Activated CD4-positive, alpha-beta T cell treated with anti-CD3 and anti-CD28 coated beads, Interleukin-2, Interleukin-6, amounts not matched to agents 100 ng/mL and 50 ng/mL, durations not matched to agents 16 hours and 8 hours (primary cell): ENCODE measurements at places on chromosomes 1 and 21.

- DNase-seq: no peak
These were observed 65.4 kb downstream of the TIAM1 start for GRCh38 chr21:31278511-31279130.

DNA sequence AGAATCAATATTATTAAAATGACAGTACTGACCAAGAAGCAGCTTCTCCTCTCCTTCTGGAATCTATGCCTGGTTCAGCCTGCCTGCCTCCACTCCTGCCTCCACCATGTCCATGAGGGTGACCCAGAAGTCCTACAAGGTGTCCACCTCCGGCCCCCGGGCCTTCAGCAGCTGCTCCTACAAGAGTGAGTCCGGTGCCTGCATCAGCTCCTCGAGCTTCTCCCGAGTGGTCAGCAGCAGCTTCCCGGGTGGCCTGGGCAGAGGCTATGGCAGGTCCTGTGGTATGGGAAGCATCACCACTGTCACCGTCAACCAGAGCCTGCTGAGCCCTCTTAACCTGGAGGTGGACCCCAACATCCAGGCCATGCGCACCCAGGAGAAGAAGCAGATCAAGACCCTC lies 822.4 kb upstream of the NEGR1 start:
- no peak for DNase-seq

DNA sequence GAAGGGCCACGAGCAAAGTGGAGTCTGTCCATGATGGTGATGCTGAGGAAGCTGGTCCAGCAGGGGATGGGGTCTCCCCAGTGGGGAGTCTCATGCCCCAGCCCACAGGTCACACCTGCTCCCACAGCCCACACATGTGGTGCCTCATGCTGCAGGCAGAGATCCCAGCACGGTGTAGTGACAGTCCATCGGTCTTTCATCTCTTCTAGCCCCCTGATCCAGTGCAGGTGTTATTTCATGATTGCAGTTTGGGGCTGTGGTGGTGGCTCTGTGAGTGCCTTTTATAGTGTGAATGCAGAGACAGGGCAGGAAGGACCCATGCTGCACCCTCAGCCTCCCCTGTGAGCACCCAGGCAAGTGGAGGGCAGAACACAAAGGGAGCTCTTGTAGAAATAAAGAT lies 45.0 kb downstream of the UBASH3A start:
- DNase-seq: no peak

DNA sequence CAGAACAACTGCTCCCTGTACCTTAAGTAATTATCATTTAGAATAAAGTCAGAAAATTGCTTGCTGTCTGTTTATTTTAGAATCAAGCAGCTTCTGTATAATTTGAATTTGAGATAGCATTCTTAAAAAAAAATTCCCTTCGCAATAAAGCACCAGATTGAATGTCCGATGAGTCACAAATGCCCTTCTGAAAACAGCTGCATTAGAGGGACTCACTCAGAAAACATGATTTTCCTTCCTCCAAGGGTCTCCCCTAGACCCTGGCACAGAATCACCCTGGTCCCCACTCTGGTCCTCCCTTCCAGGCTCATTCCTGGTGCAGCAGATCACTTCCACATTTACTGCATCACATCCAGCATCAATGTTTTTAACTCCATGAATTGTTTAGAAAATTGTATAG lies 471.1 kb upstream of the VAMP3 start:
- DNase-seq: no peak

- DNase-seq: no peak
These were observed 5.0 kb downstream of the COG2 start for GRCh38 chr1:230647321-230647720.

- no peak for DNase-seq
These were observed 120.6 kb downstream of the FCRL5 start for GRCh38 chr1:157431751-157432150.

- DNase-seq: no peak
These were observed 7.9 kb downstream of the LEFTY2 start for GRCh38 chr1:225933072-225933471.

GRCh38 chr1:245463392-245464165 lies 308.8 kb downstream of the KIF26B start:
- no peak for DNase-seq

DNA sequence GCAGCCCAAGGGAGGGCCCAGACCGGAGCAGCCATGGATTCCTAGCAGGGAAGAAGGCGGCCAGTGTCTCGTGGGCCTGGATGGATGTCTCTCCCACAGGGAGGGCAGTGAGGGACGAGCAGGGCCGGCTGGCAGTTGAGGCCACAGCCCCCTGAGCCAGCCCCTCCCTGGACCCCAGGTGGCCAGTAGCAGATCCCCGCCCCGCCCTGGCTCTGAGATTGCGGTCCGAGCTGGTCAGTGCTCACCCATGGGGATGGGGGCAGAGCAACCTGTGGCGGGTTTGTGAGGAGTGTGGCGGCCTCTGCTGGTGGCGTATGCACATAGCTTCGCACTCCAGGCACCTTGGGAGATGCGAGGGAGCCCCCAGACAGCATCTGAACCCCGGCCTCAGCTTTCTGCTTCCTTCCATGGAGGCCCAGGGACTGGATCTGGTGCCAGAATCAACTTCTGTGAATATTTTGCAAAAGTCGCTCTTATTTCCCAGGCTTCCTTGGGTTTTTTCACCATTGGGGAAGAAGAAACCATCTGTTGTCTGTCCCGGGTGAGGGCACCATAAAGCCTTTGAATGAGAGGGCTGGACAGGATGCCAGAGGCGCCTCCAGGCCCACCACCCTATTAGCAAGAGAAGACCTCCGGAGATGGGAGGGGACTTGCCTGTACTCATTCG lies 8.4 kb upstream of the KCNN3 start:
- DNase-seq: peak; percentile 78

DNA sequence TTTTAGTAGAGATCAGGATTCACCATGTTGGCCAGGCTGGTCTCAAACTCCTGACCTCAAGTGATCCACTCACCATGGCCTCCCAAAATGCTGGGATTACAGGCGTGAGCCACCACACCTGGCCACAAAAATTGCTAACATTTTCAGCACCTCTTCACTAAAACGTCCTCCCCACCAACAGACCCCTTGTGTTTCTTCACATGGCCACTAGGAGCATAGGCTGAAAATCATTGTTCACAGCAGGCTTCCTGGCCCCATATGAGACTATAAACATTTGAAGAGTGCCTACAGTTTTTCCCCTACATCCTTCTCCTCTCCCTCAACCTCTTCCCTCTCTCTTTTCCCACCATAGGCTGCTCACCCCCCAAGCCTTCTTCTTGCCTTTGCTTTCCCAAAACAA lies 28.0 kb upstream of the SFPQ start:
- peak; percentile 39 for DNase-seq

DNA sequence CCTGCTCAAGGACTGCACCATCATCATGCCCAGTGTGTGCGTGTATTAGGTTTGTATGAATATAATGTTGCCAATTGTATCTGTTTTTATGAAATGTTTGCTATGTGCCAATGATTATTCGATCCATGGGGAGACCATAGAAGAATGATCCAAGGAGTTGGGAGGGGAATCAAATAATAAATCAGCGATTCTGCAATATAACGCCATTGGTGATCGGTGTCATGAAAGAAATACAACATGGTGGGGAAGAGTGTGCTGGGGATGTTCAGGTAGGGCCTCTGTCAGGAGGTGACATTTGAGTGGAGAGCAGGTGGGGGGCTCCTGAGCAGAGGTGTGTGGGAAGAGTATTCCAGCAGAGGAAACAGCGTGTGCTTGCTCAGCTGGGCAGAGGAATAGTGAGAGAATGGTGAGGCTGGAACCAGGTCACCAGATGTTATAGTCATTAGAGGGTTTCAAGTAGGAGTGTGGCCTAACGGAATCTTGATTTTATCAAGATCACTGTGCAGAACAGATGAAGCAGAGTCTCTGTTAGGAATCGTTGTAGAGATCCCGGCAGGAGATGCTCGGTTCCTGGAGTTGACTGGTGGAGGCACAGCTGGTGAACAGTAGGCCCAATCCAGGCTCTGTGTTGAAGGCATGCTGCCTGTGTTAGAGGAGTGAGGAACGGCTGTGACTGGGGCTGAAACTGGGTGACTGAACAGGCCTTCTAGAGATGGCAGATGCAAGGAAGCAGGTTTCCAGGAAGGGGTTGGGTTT lies 2.9 kb upstream of the ZNF496 start:
- no peak for DNase-seq

DNA sequence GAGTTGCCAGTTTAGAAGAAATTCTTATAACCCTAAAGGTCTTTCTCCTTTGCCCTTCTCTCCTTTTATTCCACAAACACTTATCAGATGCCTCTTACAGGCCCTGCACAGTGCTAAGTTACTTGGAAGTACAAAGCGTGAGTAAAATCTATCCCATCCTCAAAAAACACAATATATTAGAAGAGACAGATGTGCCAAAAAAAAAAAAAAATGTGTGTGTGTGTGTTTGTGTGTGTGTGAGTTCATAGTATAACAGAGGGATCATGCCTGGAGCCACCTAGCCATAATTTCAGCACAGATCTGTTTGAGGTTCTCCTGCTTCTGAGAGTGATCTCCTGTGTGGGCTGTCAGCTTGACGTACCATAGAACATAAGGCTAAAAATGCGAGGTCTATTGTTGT lies 5.0 kb downstream of the FAM20B start:
- DNase-seq: no peak

DNA sequence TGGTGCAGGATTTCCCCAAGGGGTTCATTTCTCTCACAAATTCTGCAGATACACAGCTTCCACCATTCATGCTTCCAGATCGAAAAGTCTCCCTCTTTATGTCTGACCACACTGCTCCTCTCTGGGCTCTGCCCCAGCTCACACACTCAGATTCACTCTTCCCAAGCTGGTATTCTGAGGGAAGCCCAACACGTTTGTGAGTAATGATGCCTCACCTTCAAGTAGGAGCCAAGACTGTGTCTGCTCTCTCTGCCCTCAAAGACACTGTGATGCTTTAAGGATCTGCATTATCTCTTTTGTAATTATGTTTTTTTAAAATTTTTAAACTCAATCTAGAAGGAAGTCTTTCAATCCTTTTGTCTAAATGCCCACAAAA lies 19.8 kb downstream of the PRAMEF11 start:
- DNase-seq: no peak

DNA sequence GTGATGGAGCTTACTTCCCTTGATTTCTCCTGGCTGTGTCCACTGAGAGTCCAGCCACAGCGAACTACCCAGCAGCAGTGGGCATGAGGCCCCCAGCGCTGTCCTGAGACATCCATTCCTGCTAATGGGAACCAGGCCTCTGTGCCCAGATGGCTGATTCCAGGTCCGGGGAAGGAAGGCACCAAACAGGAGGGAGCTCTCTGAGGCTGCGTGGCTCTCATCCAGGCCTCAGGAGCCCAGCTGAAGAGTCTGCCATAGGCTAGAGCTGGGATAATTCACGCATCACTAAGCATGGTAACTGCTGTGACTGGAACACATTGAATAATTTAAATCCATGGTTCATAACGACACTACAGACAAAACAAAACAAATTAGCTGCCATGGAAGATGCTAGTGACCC lies 24.7 kb upstream of the LRRC47 start:
- no peak for DNase-seq

DNA sequence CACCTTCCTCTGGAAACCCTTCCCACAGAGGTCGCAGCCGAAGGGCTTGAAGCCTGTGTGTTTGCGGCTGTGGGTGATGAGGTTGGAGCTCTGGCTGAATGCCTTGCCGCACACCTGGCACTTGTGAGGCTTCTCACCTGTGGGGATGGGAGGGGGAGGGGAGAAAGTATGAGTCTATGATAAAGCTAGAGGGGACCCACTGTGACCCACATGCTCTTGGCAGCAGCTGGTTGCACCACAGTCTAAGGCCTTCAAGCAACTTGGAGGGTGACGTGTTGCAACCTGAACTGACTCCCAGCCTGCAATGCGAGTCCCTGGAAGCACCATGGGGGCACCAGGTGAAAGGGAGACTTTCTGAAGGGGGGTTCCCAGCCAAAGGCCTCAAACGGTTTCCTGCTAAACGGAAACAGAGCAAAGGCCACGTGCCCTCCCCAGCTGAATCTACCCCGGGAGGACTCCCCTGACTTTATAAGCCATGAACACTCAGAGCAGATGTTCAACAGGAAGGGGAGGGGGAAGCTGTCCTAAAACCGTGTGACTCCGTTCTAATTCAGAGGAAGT lies 10.6 kb downstream of the GFI1 start:
- peak; percentile 72 for DNase-seq

DNA sequence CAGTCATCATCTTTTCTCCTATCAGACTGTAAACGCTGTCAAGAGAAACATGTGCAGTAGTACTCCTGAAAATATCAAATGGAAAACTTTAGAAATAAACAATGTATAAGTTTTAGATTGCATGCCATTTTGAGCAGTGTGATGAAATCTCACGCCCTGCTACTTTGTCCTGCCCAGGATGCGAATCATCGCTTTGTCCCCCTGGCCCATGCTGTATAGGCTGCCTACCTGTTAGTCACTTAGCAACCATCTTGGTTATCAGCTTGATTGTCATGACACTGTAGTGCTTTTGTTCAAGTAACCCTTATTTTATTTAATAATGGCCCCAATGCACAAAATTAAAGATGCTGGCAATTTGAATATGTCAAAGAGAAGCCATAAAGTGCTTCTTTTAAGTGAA lies 363.0 kb downstream of the ZP4 start:
- no peak for DNase-seq

GRCh38 chr1:94540440-94541245 lies 916 bp downstream of the F3 start:
- no peak for DNase-seq

- no peak for DNase-seq
These were observed 23.2 kb downstream of the CRCT1 start for GRCh38 chr1:152537496-152537895.

- no peak for DNase-seq
These were observed 10.5 kb downstream of the RO60 start for GRCh38 chr1:193069748-193070385.

DNA sequence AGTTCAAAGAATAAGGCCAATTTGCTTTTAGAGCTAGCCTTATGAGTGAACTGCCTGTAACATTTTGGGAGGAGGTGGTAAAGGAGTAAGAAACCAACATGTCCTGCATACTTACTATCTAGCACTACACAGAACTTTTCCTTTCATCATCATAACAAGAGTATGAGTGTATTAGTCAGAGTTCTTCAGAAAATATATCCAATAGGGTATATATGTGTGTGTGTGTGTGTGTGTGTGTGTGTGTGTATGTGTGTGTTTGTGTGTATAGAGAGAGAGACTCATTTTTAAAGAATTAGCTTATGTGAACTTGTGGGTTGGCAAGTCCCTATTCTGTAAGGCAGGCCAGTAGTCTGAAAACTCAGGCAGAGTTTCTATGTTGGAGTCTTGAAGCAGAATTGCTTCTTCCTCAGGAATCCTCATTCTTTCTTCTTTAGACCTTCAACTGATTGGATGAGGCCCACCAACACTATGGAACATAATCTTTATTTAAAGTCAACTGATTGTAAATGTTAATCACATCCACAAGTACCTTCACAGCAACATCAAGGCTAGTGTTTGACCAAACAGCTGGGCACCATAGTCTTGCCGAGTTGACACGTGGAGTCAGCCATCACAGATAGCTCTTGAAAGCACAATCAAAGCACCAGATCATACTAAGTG lies 121.9 kb downstream of the CYYR1 start:
- no peak for DNase-seq

- DNase-seq: no peak
These were observed 596.6 kb downstream of the PTPRU start for GRCh38 chr1:29832936-29833335.

GRCh38 chr1:48228156-48228555 lies 5.6 kb downstream of the SLC5A9 start:
- DNase-seq: no peak

- DNase-seq: no peak
These were observed 96.4 kb downstream of the RUNX1 start for GRCh38 chr21:34952701-34953100.

- no peak for DNase-seq
These were observed 39.7 kb downstream of the HUNK start for GRCh38 chr21:31912501-31912900.

- DNase-seq: no peak
These were observed 14.6 kb downstream of the EXOC8 start for GRCh38 chr1:231322880-231323530.

GRCh38 chr1:21451981-21452411 lies 12.1 kb downstream of the NBPF3 start:
- no peak for DNase-seq
